Stimulated activated CD8-positive, alpha-beta memory T cell treated with anti-CD3 and anti-CD28 coated beads, Interleukin-15, amount 100 ng/mL, for 1 hour (primary cell): ENCODE measurements at places on chromosomes 11 and 22.

DNA sequence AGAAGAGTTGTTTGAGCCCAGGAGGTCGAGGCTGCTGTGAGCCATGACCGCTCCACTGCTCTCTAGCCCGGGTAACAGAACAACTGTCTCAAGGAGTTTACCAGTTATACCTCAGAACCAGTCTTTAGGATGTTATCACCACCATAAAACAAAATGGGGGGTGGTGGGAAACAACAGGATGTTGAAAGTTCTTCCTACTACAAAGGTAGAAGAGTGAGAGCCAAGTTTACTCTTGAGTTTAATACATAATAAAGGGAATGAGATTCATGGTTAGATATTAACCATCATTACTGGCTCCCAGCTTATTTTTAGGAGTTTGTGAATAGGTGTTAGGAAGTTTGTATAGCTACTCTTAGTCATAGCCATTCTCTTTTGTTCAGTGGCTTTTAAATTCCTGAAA lies 78.8 kb upstream of the HORMAD2 start:
- DNase-seq = no peak

- DNase-seq = no peak
Measured at GRCh38 chr11:17490232-17490631, 13.6 kb upstream of the ABCC8 start.

GRCh38 chr11:100760744-100761143 lies 73.7 kb downstream of the ARHGAP42 start:
- DNase-seq = no peak

DNA sequence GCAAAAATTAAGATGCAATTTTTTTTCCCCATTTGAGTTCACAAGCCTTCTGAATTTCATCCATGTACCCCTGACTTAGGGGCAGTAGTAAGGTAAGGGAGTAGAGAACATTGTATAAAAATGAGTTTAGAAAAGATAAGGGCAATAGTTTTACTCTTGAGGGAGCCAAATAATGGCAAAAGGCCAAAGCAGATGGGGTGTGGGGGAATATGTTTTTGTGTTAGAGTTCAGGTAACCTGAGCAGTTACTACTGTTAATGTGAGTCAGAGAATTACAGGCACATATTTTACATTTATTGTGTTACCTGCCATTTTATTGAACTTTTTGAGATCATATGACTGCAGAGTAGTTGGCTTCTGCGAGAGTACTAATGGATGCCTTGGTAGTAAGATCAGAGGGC lies 3.1 kb downstream of the EED start:
- DNase-seq = no peak

GRCh38 chr11:60345489-60345888 lies 18.4 kb downstream of the MS4A6E start:
- DNase-seq = no peak

- no peak for DNase-seq
Measured at GRCh38 chr11:70471254-70471653, 72.9 kb downstream of the CTTN start.

GRCh38 chr11:93330446-93330984 lies at the start of gene DEUP1:
DEUP1 (plus strand) TSS chr11:93330742; CDS start chr11:93332260, 1,518 bp downstream.
- DNase-seq = no peak

DNA sequence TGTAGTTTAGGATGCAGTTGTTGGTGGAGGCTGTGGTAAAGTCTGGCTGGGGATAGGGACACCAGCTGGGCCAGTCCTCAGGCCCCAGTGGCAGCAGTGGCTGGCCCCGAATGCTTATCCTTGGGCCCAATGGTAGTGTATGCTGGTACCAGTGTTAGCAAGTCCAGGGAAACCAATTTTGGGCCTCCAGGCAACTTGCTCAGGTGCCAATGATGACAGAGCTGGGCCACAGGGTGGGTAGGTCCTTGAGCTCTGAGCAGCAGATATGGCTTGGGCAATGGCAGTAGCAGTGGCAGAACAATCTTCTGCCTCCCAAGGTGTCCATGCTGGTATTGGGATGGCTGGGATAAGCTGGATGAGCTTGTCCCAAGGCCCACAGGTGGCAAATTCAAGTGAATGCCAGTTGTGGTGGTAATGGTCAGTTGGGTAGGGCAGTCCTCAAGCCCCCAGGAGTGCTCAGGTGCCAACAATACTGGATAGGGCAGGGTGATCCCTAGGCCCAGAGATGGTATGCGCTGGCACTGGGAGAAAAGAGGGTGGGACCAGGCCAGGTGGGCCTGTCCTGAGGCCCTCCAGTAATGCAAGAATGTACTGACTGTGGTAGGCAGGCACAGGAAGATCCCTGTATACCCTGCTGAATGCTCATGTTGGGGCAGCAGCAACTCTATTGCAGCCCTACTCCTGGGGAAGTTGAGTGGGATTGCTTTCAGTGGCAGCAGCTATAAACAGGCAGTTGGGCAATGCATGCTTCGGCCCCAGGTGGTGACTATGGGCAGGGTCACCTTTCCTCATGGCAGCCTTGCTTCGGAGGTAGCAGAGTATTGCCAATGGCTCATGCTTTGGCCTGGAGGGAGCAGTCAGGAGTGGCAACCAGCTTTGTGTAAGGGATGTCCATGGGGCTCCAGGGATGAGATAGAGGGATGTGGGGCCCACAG lies 54.7 kb downstream of the KCNQ1OT1 start:
- no peak for DNase-seq

DNA sequence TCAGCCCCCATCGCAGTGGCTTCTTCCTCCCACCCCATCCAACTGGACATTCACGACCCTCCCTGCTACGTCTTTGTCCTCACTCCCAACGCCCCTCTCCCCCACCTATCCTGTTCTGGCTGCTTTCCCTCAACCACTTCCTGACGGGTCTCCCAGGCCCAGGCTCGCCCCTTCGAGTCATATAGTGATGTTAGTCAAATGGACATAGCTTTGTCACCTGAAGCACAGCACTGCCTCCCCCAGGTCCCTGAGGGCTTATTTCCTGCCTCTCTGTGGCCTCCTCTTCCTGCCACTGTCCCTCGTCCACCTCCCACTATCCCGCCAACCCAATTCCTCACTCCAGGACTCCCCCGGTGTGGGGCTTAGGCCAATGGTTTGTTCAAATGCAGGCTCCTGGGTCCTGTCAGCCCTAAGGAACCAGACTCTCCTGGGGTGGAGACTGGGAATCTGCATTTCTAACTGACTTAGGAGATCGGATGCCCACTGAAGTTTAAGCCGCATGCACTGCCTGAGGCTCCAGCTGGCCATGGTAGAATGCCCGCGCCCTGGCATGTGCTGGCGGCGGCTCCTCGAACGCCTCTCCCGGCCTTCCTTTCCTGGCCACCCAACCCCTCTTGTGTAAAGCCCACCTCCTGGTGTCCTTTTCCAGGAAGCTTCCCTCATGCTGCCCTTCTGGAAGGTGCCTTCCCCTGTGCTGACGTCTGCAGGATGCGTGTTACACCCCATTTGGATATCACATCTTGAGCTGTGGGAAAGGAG lies 18.3 kb downstream of the SUN2 start:
- DNase-seq = no peak

DNA sequence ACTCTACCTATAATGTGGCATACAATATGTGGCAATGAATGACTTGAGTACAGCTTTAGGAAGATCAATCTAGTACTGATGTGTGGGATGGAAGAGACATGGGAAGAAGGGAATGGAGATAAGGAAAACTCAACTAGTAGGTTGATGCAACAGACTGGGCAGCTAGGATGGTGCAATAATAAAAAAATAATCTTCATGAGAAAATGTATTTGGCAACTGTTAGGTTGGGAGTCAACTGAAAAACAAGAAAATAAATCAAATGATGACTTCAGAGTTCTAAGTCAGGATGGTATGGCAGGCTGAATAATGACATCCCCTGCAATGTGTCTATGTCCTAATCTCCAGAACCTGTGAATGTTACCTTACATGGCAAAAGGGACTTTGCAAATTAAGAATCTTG lies 236.8 kb upstream of the PITPNB start:
- no peak for DNase-seq

DNA sequence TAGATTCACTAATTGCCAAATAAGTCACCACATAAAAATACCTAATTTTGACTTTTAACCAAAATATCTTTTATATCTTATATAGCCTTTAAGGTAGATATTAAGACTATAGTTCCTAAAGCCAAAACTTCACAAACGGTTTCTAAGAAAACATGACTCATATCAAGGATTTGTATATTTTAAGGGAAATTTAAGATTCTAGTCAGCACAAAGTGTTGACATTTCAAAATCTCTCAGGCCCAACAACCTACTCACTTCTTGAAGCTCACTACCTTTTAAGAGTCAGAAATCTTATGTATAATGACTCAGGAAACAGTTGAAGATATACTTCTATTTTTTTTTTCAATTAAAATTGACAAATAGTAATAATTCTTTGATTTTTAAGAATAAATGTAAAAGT lies 221.9 kb downstream of the SBF2 start:
- no peak for DNase-seq

- no peak for DNase-seq
Measured at GRCh38 chr22:42450862-42451261, 18.7 kb upstream of the NFAM1 start.

- no peak for DNase-seq
Measured at GRCh38 chr22:46551321-46551720, 13.9 kb upstream of the CELSR1 start.

DNA sequence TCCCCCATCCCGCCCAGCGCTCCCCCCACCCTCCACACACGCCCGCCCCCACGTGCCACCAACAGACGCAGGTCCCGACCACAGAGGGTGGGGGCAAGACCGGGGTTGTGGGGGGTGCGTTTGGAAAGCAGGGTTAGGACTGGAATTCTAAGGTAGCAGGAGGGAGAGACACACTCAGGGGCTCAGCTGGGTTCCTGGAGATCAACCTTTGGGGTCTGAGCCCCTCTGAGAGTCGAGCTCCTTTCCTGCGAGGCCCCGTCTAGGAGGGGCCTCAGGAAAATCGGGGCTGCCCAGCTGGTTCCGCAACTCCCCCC lies 429 bp downstream of the PGGHG start:
- DNase-seq = no peak

DNA sequence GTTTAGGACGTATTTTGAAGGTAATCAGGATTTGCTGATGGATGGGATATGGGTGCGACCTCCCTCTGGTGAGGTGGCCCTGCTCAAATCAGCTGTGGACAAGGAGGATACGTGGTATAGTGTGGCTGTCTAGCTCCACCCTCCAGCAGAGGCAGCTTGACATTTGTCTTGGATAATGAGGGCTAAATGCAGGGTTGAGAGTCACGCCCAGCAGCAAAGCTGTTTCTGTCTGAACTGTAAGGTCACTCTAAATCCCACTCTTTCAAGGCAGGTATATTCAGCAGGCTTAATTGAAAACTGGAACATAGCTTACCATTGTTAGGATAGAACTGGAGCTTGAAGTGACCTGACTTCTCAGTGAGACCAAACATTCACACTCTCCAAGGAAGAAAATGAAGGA lies 98.7 kb downstream of the SWAP70 start:
- DNase-seq = no peak

DNA sequence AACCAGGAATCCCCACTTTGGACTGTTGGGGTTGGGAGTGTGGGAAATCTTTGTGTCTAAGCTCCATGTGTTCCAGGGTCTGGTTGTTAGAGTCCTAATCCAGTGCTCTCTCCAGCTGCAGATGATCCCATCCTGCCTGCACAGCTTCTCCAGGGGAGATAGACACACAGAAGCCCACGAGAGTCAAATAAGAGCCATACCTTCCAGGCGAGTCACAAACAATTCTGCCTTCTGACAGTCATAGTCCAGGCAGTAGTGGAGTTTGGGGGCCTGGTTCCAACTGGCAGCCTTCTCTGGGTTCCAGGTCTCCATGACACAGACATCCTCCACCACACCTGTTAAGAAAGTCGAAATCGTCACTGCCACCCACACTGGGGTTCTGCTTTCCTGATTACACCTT lies 32.1 kb downstream of the SYT13 start:
- no peak for DNase-seq

- DNase-seq = no peak
Measured at GRCh38 chr11:119056421-119056999, 495 bp downstream of the HYOU1 start.

GRCh38 chr11:13661074-13661623 lies 7.3 kb upstream of the FAR1 start:
- DNase-seq = no peak

- no peak for DNase-seq
Measured at GRCh38 chr11:86395061-86395551, 20.4 kb downstream of the CCDC81 start.

GRCh38 chr11:132463295-132464002 lies 1068.9 kb downstream of the OPCML start:
- DNase-seq = no peak

DNA sequence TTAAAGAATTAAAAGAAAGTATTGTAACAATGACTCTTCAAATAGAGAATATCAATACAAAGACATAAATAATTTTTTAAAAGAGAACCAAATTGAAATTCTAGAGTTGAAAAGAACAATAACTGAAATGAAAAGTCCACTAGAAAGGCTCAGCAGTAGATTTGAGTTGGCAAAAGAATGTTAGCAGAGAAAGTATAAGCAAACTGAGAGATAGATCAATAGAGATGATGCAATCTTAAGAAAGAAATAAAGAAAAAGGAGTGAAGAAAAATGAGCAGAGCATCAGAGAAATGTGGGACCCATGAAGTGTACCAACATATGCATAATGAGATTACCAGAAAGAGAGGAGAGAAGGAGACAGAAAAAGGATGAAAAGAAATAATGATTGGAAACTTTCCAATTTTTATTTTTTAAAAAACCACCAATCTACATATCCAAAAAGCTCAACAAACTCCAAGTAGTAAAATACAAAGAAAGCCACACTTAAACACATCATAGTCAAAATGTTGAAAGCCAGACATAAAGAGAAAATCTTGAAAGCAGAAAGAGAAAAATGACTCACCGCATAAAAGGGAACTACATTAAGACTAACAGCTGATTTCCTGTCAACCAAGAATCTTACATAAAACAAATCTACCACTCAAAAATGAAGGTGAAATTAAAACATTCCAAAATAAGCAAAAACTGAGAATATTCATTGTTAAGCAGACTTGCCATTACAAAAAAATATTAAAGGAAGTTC lies 20.9 kb downstream of the NCF4 start:
- no peak for DNase-seq

- no peak for DNase-seq
Measured at GRCh38 chr11:83477772-83478171, 191.6 kb upstream of the CCDC90B start.

- DNase-seq = no peak
Measured at GRCh38 chr22:48957311-48957986, 870.2 kb downstream of the BRD1 start.

DNA sequence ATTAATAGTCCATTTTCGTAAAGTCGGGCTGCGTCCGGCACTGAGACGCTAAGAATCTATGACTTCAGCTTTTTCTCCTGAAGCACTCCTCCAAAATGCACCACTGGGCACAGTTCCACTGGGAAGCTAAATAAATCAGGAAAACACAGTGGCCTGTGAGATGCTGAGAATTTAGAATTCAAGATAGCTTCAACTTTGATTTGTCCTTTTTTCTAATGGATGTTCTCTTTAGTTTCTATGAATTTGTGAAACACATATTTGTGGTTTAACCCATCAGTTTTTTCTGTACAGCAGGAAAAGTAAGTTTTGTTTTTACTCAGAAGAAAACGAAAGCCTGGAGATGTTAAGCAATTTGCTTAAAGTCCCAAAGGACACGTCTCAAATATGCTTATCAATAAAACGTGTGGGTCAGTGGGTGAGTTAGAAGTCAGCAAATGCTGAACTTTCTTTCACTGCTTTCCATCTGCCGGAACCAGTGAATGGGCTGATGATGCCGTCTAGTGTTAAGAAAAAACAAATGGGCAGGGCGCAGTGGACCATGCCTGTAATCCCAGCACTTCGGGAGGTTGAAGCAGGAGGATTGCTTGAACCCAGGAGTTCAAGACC lies 40.7 kb upstream of the CLMP start:
- DNase-seq = no peak
